ENCODE measurements at places on chromosomes 12 and 14.

DNA sequence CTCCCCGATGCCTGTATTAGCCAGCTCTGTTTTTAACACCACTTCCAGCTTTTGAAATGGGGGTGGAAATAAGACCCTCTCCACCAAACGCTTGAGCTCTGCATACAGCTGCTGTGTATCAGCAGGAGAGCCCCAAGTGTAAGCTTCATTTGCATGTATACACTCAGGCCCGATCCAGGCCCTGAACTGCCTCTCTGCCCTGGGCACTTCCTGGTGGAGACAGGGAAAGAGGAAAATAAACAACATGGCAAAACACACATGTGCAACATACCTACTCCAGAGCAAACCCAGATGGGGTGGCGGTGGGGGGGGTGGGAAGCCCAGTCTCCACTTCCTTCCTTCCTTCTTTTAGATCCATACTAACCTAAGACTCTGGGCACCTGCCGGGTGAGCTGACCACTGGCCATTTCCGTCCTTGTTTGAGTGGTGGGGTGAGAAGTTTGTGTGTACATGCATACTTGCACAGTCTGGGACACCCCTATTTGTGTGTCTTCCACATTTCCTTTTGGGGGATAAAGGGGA, 55.3 kb downstream of the RBM19 start:
- DNase-seq, result no peak

DNA sequence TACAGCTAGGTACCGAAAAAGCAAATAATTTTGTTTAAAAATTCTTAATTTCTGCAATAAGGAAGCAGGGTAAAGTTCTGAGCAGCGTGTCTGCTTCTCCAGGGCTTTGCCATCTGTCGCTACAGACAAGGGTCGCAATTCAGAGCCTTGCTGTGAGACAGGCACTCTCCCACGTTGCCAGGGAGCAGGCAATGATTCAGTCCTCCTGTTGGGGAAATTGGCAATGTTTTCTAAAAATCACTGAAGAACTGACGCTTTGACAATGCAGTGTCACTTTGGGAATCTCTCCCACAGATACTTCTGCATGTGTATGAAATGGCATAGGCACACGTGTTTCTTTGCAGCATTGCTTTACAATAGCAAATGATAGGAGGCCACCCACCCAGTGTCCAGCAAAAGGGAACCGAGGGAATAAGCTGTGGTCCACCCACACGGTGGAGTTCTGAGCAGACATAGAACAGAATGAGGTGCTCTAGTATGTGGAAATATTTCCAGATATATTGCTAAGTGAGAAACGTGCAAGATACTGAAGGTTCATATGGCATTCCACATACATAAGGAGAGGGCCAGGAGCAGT, 16.0 kb upstream of the HIP1R start:
- no peak for DNase-seq

DNA sequence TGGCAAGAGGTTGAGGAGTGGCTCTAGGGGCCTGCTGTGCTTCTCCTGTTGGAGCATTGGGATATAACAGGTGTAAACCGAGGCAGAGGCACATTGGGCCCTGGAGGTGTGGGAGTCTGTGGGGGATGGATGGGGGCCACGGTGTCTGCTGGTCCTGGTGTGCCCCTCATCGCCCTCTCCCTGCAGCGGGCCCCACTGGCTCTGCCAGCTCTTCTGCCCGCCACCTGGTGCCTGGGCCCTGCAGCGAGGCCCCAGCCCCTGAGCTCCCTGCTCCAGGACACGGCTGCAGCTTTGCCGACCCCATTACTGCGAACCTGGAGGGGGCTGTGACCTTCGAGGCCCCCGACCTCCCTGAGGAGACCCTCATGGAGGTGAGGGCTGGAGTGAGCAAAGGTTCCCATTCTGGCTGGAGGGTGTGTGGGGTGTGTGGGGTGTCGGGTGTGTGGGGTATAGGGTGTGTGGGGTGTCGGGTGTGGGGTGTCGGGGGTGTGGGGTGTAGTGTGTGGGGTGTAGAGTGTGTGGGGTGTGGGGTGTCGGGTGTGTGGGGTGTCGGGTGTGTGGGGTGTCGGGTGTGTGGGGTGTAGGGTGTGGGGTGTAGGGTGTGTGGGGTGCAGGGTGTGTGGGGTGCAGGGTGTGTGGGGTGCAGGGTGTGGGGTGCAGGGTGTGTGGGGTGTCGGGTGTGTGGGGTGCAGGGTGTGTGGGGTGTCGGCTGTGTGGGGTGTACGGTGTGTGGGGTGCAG, 10.6 kb upstream of the PUS1 start:
- no peak for DNase-seq

- DNase-seq, result no peak
Observed at GRCh38 chr12:22299294-22299912, 35.1 kb downstream of the ST8SIA1 start.

DNA sequence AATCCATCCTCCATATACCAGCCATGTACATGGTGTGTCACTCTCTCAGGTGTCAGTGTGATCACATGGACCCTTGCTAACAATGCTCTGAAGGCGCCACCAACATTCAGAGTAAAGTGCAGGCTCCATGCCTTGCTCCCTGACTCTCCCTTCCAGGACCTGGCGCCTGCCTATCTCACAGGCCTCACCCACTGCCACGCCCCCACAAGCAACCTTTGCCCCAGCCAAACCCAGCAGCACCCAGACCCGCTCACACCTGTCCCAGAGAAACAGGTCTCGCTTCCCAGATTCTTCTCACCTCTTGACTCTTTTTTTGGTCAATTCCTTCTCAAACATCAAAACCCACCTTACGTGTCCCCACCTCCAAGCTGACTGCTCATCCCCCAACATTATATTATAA, 52.3 kb downstream of the KCNK10 start:
- DNase-seq, result no peak

DNA sequence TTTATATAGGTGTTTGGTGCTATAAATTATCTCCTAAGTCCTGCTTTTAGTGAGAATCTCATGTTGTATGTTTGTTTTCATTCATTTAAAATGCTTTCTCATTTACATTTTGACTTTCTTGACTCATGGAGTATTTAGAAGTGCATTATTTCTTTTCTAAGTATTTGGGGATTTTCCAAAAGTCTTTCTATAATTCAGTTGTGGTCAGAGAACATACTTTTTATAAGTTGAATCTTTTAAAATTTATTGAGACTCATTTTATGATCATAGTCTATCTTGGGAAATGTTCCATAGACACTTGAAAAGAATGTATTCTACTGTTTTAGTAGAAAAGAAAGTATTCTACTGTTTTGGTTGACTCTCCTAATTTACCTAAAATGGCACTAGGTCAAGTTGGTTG, 168.2 kb downstream of the AKAP6 start:
- DNase-seq, result no peak

DNA sequence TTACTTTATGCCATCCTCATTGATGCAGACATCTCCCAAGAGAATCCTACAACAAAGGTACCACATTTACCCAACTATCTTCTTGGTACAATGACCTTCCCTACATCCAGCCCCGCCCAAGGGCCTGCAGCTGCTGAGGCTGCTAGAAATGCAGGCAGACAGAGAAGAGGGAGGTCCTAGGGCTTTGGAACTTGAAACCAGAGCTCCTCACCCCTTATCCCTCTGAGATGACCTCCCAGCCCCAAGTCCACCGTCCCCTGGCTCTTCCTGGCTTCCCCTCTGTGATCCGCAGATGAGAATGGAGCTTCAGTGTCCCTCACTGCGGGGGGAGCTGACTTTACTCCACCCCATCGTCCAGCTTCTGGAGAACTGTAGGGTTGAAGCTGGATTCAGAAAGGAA, 1.6 kb upstream of the TNFRSF1A start:
- no peak for DNase-seq

DNA sequence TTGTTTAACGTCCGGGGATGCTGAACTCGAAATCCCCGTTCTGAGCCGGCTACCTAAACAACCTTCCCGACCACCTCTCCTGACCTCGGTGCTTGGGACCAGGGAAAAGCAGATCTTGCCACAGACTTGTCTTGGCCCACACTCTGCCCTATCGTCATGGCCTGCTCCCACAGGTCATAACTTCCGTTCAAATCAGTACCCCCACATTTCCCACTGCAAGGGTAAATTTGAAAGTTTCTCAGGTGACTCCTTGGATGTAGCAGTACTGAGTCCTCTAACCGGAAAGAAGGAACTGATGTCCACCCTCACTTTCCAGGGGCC, 612 bp upstream of the RBM23 start:
- DNase-seq, result no peak

DNA sequence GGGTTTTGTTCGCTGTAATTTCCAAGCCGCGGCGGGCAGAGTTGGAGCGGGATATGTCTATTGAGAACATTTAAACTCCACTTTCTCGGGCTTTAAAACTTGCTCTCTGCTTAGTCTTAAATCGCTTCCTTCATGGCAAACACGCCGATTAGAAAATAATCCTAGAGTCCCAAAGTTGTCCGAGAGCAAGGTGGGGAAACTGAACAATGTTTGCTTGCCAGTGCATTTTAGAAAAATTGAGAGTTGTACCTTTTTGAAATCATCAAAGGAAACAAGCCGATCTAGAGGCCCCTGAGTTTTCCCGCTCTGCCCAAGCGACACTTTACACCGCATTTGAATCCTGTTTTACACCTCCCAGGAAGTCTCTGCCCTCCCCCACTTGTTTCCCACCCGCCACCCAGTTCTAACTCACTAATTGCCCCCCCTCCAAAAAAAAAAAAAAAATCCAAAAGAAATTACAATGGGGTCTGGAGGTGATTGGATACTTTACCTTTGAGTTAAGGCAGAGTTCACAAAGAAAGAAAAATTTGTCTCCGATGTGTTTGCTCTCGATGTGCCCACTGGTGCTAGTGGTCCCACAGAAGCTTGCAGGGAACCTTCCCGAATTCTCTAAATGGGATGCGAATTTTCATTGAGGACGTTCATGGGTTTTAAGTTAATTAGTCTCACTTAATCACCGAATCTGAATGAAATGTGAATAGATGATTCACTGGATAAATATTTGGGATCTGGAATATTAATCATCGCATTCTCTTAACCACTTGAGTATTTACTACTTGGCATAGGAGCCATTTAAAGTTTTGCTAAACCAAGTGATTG, 2.3 kb downstream of the HMGA2 start:
- DNase-seq, result no peak

GRCh38 chr12:88572781-88573549, 7.3 kb downstream of the KITLG start:
- DNase-seq, result no peak

DNA sequence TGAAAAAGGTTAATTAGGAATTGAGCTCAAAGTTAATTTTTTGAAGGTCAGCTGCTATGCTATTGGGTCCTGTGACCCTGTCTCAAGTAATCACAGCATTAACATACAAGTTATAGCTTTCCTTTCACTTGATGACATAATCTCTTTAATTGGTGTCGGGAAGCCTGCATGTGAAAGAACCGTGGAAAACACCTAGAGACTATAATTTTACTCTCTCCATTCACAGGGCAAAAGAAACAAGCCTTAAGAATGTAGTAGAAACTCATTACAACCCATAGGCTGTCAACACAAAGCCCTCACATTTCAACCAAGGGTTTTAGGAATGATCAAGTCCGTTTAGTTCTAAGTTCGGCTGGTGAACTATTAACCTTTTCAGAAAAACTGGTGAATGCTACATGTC, 104.4 kb downstream of the PPM1A start:
- DNase-seq, result no peak

DNA sequence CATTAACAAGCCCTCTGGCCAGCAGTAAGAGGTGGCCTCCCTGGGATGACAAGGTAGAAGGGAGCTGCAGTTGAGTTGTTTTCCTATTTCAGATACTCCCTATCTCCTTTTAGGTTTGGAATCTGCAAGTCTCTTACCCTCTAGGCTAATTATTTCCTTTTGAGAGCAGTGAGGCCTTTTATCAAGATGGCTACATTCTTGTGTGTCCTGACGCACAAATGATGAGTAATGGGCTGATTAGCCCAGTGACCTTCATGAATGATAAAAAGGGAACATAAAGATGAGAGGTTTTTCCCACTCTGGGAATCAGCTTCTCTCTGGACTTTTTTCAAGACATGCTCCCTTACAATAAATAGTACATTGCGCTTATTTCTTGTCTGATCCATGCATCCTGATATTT, 22.9 kb downstream of the DYRK2 start:
- DNase-seq, result no peak

- DNase-seq, result no peak
Observed at GRCh38 chr12:70854138-70854537, 66.4 kb downstream of the PTPRR start.

- no peak for DNase-seq
Observed at GRCh38 chr14:63454863-63455622, 88.1 kb downstream of the PPP2R5E start.

GRCh38 chr12:114504311-114504710, 98.4 kb upstream of the TBX5 start:
- no peak for DNase-seq

GRCh38 chr12:42666671-42667243, 77.2 kb upstream of the PRICKLE1 start:
- DNase-seq, result no peak
